Stimulated activated CD8-positive, alpha-beta memory T cell treated with anti-CD3 and anti-CD28 coated beads, Interleukin-12 subunit alpha, Interleukin-12 subunit beta, amount 100 ng/mL, for 1 hour (primary cell): ENCODE measurements at places on chromosomes 2 and 18.

DNA sequence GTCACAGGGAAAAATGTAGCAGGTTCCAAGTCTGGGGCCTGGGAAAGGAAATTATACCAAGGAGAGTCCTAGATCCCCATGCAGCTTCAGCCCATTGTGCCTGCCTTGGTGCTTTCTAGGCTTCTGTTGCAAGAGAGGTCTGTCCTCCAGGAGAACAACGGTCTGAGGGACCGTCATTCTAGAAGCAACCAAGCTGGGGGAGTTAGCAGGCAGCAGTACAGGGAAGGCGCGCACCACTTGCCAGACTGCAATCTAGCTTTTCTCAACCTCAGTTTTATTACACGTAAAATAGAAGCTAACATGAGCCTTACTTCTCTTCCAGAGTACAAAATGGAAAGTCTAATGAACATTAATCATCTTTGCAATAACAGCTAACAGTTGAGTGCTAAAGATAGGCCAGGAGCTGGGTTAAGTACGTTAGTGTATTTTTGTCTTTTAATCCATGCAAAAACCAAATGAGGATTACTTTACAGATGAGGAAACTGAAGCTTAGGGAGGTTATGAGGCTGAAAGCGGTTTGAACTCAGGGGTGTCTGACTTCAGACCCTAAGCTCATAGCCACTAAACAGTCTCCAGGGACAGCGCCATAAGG lies 1.9 kb downstream of the TCF23 start:
- no peak for DNase-seq

GRCh38 chr18:32455361-32455760 lies 15.3 kb downstream of the GAREM1 start:
- no peak for DNase-seq

GRCh38 chr2:150212722-150213171 lies 274.7 kb downstream of the RND3 start:
- DNase-seq: no peak

GRCh38 chr2:137467246-137467862 lies 496.9 kb upstream of the HNMT start:
- DNase-seq: no peak

- DNase-seq: no peak
Measured at GRCh38 chr18:74679679-74680076, 82.0 kb downstream of the ZNF407 start.

GRCh38 chr18:47883771-47884413 lies 46.6 kb downstream of the SMAD2 start:
- DNase-seq: no peak

DNA sequence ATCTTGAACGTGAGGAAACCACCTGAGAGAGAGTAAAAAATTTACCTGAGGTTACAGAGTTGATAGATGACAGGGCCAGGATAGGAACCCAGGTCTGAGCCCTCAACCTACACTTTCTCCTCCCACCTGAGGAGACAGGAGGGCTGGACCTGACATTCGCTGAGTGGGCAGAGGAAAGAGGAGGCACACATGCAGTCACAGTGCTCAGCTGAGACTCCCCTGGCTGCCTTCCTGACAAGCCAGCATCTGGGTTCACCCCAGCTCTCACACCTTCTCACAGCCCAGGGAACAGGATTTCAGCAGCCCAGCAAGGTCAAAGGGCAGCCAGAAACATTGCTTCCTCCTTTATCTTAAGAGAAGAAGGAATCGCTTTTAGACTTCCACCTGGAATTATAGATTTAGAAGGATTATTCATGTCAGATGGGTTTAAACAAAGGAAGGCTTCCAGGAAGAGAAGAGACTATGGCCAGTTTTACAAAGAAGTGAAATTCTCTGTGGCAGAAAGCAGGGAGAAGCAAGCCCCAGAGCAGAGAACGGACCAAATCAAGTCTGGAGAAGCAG lies 18.1 kb upstream of the PKDCC start:
- DNase-seq: no peak

GRCh38 chr2:3954261-3954660 lies 250.9 kb downstream of the DCDC2C start:
- DNase-seq: no peak

GRCh38 chr18:32769586-32770053 lies 3.2 kb downstream of the KLHL14 start:
- DNase-seq: no peak

DNA sequence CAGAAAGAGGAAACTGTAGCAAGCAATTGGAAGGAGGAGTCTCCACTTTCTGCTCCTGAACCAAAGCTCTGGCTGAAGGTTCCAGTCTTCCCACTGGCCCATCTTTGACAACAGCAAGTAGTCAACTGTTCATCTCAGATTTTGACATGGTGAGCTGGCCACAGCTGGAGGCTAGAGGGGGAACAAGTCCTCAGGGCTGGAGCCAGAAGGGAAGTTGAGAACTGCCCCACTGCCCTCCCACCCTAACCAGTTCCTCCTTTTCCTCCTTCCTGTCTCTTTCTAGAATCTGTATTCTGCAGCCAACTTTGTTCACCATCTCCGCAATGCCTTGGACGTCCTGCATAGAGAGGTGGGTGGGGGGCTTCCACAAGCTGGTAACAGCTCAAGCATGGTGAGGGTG lies 105.8 kb downstream of the PLB1 start:
- no peak for DNase-seq

GRCh38 chr2:12318427-12319057 lies 398.2 kb upstream of the TRIB2 start:
- DNase-seq: no peak

DNA sequence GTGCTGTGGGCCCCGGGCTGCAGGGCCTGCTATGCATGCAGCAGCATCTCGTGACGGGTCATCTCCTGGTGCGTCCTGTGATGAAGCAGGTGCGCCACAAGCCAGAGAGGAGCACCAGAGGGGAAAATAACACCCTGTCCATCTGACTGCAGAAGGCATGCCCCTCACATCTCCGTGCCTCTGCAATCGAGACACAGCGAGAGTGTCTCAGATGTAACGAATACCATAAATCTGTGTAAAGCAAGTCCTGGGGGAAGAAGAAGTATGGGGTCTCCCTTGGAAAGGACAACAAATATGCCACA lies 137.5 kb downstream of the PTGR3 start:
- no peak for DNase-seq

DNA sequence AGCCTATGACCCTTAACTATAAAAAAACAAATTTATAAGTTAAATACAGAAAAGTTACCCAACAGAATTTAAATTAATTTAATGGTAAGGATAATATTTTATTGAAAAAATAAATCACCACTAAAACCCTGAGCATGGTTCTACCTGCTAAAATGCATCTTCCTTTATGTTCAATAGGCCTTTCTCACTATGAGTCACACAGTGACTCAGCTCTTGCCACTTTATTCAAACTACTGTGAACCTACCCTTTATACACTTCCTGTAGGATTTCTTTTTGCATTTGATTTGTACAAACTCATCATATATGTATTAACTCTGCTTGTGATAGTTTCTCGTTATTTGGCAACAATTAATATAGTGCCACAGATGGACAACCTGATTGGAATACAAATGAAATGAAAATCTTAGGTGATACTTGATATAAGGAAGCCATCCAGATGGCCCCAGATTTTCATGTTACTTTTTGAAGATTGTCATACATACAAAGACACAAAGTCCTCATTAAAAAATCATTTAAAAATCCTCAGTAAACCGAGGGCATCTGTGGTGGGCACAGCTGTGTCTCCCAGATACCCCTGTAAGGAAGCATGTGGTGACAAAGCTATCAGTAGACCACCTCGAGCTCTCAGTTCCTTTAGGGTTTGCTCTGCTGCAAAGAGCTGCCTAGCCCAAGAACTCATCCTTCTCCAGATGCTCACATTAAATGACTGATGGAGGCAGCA lies 55.2 kb upstream of the COBLL1 start:
- DNase-seq: no peak

GRCh38 chr2:133975676-133976428 lies 278.0 kb upstream of the MGAT5 start:
- no peak for DNase-seq

- DNase-seq: no peak
Measured at GRCh38 chr2:56714400-56714799, 530.6 kb downstream of the CCDC85A start.

GRCh38 chr18:13284330-13285027 lies 65.9 kb downstream of the LDLRAD4 start:
- DNase-seq: no peak

DNA sequence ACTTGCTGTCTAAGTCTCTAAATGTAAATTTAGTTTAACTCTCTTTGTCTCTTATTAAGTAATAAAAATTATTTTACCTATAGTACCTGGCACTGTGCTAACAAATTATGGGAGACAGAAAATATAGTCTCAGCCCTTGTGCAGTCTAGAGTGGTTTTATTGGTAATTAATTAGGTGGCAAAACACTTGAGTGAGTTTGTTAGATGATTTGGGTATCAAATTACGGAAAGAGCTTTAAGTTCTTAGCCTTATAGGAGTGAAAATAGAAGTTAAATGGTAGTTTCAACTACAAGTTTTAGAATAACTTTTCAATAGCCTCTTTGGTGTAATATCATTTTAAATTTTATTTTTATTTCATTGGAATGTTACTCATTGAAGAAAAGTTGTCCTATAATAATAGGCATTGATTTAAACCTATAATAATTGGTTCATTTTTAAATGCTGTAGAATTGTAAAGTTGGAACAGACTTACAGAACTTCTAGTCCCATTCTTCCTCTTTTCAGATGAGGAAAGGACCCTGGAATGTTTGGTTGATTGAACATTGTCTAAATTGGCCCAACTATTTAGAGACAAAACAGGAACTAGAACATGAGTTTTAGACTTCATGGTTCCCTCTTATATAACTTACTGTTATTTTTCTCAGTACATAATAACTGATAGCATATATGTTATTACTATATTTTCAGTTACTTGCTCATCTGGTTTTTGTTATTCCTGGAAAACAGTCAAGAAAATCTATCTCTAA lies 10.2 kb upstream of the HTR2B start:
- no peak for DNase-seq

DNA sequence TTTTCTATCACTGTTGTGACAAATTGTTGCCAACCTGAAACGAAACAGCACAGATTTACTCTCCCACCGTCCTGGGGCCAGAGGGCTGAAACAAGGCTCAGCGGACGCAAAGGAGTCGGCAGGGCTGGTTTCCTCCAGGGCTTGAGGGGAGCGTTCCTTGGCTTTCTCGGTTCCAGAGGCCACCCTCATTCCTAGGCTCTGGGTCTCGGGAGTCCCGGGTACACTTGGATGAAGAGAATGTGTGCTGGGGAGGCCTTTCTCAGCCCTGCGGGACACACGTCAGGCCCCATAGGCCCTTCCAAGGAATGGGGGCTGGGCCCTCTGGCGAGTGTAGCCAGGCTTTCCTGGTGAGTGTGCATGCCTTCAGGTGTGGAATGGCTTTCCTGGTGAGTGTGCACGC lies 287.3 kb upstream of the HS6ST1 start:
- no peak for DNase-seq

DNA sequence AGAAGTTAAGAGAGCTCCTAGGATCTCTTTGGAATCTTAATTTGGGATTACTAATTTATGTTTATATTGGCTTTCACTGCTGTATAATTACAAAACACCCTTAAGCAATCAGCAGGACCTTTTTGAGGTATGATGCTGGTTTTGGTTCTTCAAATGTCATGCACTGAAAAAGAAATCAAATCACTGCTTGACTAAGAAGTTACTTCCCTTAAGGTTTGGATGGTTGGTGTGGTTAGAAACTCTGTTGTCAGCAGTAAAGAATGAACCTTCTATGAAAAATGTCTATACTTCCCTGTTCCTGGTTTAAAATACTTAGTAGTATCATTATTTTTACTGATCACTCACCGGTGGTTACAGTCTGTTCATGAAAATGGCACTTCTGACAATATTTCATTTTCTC lies 5.5 kb downstream of the COLEC12 start:
- DNase-seq: no peak

DNA sequence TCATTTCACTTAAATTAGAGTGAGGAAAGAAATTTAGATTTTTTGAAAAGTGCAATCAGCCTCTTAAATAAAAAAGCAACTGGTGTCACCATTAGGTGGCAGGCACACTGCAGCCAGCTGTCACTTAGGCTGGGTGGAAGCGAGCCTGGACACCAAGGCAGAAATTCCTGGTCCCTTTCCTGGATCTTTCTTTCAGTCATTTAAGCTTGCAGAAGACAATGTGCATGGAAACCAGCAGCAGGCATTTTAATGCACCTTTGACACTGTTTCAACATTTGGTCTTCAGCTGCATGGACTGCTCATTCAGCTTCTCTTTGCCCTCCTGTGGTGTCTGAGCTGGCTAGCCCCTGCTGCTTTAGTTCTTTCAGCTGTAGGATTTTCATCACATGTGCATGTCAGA lies 61.0 kb downstream of the AQP4 start:
- DNase-seq: no peak

GRCh38 chr2:45643095-45643494 lies 8.4 kb upstream of the PRKCE start:
- DNase-seq: no peak

- no peak for DNase-seq
Measured at GRCh38 chr2:215145611-215146010, 7.2 kb upstream of the ABCA12 start.
